NCI-H1694 (cell line): ENCODE measurements at places on chromosomes 1 and 21.

DNA sequence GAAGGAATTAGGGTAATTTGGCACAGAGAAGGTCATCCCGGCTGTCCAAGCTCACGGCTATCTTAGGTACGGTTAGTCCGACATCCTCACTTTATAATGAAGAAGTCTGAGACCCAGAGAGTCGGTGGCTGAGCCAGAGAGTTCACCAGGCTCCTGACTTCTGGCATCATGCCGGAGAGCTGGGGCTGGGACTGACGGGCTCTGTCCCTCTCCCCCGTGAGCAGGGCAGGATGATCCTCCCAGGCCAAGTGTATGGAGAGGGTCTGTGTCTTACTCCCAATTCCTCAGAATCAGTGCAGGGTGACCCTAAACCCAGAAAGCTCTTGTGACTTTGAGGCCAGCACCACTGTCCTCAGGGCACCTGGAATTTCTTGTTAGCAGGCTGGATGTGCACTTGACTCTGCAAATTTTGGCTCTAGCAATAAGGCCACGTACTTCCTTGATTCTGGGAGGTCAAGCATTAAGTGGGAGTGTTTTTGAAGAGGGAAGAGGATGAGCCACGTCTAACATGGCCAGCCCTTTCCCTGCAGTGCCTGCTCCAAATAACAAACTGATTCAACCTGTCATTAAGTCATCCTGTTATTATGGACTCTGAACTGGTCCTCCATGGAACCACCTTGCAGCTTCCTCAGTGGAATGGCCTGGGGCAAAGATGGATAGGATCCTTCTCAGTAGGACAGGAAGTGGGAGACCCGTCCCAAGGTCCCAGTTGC, 20.8 kb upstream of the BTG2 start:
- DNase-seq: no peak

DNA sequence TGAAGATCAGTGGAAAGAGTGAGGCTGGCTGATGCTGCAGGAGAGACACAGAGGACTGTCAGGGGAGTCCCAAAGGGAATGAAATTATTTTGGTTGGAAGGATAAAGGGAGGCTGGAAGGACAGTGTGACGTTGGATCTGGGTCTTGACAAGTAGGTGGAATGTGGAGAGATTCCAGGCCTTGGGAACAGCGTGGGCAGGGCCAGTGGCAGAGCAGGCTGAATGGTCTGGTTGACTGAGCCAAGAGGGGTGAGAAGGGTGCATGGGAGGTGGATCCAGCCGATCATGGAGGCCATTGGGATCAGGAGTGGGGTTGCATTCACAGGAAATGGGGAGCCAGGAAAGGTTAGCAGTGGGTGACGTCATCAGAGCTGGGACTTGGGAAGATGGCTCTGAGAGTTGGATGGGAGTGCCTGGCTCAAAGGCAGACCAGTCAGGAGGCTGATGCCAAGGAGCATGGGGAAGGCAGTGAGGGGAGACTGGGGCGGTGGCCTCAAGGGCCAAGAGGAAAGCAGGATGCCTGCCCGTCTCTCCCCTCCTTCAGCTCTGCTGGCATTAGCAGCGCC, 146.2 kb upstream of the VAMP3 start:
- no peak for DNase-seq

DNA sequence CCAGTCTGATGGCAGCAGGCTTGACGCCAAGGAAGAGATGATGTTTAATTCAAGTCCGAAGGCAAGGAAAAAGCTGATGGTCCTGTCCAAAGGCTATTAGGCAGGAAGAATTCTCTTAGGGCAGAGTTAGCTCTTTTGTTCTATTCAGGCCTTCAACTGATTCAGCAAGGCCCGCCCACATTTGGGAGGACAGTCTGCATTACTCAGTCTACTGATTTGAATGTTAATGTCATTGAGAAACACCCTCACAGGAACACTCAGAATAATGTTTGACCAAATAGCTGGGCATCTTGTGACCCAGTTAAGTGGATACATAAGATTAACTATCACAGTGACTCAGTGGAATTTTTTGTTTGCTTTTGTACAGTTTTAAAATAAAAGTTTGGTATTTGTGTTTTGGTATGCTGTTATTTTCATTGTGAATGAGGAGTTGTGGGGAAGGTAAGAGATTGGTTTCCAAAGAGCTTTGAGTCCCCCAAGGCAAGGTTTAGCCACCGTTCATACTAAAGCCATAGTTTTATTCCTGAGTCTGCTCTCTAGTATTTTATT, 1.7 kb upstream of the ZNF691 start:
- DNase-seq: no peak

DNA sequence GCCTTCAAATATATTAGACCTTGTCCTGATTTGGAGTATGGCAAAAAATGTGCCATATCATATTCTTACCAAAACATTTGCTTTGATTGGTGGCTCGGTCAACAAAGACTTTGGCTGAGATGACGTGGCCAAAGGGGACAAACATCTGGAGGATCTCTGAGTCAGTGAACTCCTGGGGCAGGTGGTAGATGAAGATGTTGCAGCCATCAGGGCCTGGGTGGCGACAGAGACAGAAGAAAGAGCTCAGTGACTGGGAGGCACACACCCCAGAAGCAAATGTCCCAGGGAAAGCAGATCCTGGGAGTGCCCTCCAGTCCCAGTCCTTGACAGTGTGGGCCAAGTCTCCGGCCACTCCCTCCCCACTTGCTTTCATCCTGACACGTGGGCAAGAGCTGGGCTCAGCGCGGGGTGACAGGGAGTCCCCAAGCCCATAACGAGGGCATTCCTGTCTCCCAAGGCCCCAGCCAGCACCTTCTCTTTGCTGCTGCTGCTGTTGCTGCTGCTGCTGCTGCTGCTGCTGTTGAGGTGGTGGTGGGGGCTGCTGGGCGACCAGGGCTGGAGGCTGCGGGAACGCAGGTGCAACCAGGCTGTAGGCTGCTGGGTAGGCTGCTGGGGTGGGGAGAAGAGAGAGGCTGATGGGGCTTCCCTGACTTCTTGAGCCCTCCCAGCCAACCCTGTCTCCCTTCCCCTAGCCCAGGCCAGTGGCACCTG, 10.7 kb downstream of the CELF3 start:
- no peak for DNase-seq

- no peak for DNase-seq
Observed at GRCh38 chr1:70856201-70856600, 191.4 kb downstream of the PTGER3 start.
